ENCODE measurements at places on chromosomes 16 and 17. TPM values are rescaled to one million over a fixed set of nuclear protein-coding genes. Genes with fewer than 3 reads are reported as not detected.

DNA sequence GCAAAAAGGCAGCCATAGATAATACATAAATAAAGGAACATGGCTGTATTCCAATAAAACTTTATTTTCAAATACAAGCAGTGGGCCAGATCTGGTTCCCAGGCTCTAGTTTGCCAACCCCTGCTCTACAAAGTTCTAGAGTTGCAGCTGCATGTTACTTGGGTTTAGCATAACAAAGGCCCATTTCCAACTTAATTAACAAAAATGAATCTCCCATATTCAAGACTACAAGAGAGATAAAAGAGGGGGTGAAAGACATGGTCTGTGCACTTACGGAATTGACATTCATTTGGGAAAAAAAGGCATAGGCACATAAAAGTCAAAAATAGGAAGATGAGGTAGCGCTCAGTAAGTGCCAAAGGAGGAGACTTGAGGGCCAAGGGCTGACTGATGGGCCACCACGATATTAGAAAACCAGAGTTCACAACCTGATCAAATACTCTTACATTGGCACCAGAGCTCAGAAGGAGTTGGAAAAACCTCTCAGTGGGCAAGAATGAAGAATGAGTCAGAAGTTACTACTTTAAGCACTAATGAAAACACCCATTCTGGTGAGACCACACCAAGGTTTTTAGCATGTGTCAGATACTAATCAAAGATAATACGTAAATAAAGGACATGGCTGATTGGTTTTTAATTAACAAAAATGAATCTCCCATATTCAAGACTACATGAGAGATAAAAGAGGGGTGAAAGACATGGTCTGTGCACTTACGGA, 164.0 kb downstream of the VPS53 start:
- no peak for DNase-seq

The TBC1D3K gene
- not detected for total RNA-seq

The IL34 gene
- 0.34 TPM for total RNA-seq

DNA sequence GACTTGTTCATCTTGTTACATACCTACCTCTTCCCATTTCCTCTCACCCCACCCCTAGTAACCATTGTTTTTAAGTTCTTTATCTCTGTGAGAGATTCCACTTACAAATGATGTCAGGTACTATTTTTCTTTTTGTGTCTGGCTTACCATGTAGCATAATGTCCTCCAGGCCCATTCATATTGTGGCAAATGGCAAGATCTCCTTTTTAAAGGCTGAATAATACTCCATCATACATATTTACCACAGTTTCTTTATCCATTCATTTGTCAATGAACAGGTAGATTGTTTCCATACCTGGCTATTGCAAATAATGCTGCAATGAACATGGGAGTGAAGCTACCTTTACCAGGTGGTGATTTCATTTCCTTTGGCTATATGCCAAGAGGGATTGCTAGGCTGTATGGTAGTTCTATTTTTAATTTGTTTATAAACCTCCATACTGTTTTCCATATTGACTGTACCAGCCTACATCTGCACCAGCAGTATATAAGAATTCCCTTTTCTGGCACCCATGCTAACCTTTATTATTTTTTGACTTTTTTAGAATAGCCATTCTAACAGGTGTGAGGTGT, 53.9 kb downstream of the NSRP1 start:
- no peak for DNase-seq

DNA sequence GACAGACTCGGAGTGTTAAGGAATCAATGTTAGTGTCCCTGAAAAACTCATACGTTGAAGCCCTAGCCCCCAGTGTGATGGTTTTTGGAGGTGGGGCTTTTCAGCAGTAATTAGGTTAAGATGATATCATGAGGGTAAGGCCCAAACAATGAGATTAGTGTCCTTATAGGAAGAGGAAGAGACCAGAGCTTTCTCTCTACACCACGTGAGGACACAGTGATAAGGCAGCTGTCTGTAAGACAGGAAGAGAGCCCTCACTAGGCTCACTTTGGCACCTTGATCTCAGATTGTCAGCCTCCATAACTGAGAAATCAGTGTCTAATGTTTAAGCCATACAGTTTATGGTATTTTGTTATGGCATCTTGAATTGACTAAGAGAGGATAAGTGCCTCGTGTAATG, 403.2 kb downstream of the NPIPA7 start:
- DNase-seq = no peak

The CACNG1 gene
- total RNA-seq = not detected

DNA sequence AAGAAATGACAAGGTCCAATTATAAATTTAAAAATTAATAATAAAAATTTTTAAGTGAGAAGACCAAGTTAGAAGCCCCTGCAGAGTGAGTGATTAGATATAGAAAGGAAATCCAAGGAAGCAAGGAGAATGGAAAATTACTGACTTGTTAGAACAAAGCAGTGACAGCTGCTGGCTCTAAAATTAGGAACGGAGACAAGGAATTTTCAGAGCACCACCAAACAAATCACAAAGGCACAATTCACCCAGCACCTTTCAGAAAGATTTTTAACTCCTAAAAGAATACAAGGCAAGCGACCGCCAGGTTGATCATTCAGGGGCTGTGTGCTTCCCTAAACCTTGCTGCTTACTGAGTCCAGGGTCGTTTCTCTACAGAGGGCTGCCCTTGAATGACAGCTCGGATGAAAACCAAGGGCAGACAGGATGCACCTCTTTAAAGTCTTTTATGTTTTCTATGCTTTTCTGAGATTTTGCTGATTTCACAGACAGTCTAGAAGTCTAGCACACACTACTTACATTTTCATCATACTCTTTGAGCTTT, 45.4 kb upstream of the GINS3 start:
- no peak for DNase-seq

Data from T-helper 17 cell (primary cell).